ENCODE measurements at places on chromosomes 4 and X. TPM values are rescaled to one million over a fixed set of nuclear protein-coding genes. Genes with fewer than 3 reads are reported as not detected.

Gene ZNF157
- 0.15 TPM for total RNA-seq

Gene KCTD8
- not detected for total RNA-seq

Gene MAGEA11
- total RNA-seq: not detected

Gene GAGE12H
- not detected for total RNA-seq

Gene STATH
- not detected for total RNA-seq

Gene KDR
- 0.67 TPM for total RNA-seq

Gene CUL4B
- total RNA-seq: 41.5 TPM

Gene SASH3
- not detected for total RNA-seq

- peaks cover 6% of the 10 kb centered on the region for H3K27me3 ChIP-seq
- no peaks in the 10 kb centered on the region for H3K36me3 ChIP-seq
- no peak overlapping the region for H3K4me3 ChIP-seq
- H3K27ac ChIP-seq: no peak overlapping the region
These were observed 255.1 kb downstream of the NPFFR2 start for GRCh38 chr4:72286910-72287309.

DNA sequence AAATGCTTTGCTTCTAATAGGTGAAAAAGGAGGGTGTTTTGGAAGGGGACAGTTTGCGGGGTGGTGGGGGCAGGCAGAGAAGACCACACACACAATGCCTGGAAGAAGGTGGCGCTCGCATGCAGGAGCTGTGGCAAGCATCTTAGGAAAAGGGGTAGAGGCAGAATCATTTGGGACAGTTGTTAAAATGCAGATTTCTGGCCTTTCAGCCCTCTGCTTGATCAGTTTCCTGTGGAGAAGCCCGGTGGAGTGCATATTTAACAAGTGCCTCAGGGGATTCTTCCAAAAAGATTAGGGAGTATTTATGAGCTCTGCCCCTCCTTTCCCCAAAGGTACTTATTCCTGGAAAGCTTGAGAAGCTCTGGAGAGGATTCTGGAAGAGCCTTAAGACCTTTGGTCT is 4.8 kb downstream of the NOCT start:
- peaks cover 69% of the 10 kb centered on the region for H3K4me1 ChIP-seq
- H3K27me3 ChIP-seq: no peaks in the 10 kb centered on the region
- H3K27ac ChIP-seq: peak overlapping the region; percentile 20
- H3K36me3 ChIP-seq: peaks cover 6% of the 10 kb centered on the region
- DNase-seq: no peak

DNA sequence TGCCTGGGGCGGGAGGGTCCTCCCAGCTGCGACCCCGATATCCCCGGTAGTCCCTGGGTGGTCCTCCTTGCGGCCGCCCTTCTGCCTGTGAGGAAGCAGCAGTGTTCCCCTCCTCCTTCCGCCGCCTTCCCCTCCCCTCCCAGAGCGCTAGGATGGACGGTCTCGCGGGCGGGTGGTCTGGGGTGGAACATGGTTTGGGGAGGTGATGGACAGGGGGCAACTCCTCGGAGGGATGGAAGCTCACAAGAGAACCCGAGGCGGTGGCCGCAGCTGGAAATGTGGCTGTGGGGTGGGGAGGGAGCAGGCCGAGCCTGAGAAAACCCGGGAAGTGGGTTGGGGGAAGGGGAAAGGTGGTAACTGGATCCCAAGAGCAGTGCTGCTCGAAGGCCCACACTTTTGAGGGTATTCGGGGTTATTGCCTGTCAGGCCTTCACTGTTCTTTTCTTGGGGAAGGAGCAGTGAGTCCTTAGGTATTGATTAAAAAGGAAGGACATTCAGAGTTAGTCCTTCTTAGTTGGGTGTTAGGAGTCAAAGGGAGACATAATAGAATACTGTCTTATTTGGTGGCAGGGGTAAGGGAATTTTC is 581 bp downstream of the UBE2K start:
- peak overlapping the region; percentile 98 for H3K27ac ChIP-seq
- H3K4me3 ChIP-seq: peak overlapping the region; percentile 100
- H3K36me3 ChIP-seq: no peaks in the 10 kb centered on the region
- no peak for DNase-seq
- peaks cover 38% of the 10 kb centered on the region for H3K4me1 ChIP-seq

GRCh38 chr4:86483773-86484172 is 110.3 kb upstream of the PTPN13 start:
- H3K4me3 ChIP-seq: no peak overlapping the region
- H3K27ac ChIP-seq: no peak overlapping the region
- no peak for DNase-seq
- no peaks in the 10 kb centered on the region for H3K36me3 ChIP-seq
- peaks cover 28% of the 10 kb centered on the region for H3K4me1 ChIP-seq
- no peaks in the 10 kb centered on the region for H3K27me3 ChIP-seq

GRCh38 chr4:40874331-40874730 is 124.6 kb downstream of the NSUN7 start:
- no peak for DNase-seq
- H3K4me1 ChIP-seq: peaks cover 22% of the 10 kb centered on the region
- no peak overlapping the region for H3K4me3 ChIP-seq

DNA sequence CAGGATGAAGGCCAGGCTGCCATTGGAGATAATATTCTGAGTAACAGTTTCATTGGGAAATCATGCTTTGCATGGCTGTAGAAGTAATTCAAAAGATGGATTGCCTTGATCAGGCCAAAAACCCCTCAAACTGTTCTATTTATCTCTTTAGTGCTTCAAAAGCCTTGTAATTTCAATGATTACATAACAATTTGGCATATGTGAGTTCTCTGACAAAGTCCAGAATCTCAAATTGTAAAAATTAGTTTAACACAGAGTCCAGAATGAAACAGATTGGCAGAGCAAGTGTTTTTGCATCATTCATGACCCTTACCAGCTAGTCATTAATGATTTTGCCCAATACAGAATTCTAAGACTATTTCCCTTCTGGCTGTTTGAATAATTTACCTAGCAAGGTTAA is 347.3 kb downstream of the SPRY1 start:
- no peak overlapping the region for H3K4me3 ChIP-seq
- no peaks in the 10 kb centered on the region for H3K27me3 ChIP-seq
- no peak overlapping the region for H3K27ac ChIP-seq
- no peak for DNase-seq
- H3K4me1 ChIP-seq: peaks cover 15% of the 10 kb centered on the region

- no peak overlapping the region for H3K27ac ChIP-seq
- H3K36me3 ChIP-seq: no peaks in the 10 kb centered on the region
- no peaks in the 10 kb centered on the region for H3K4me1 ChIP-seq
These were observed 15.0 kb upstream of the MTNR1A start for GRCh38 chr4:186570193-186570996.

GRCh38 chr4:153266988-153267387 is 62.7 kb downstream of the TRIM2 start:
- no peak overlapping the region for H3K27ac ChIP-seq
- H3K4me1 ChIP-seq: peaks cover 20% of the 10 kb centered on the region
- H3K27me3 ChIP-seq: no peaks in the 10 kb centered on the region
- no peak overlapping the region for H3K4me3 ChIP-seq
- DNase-seq: no peak

DNA sequence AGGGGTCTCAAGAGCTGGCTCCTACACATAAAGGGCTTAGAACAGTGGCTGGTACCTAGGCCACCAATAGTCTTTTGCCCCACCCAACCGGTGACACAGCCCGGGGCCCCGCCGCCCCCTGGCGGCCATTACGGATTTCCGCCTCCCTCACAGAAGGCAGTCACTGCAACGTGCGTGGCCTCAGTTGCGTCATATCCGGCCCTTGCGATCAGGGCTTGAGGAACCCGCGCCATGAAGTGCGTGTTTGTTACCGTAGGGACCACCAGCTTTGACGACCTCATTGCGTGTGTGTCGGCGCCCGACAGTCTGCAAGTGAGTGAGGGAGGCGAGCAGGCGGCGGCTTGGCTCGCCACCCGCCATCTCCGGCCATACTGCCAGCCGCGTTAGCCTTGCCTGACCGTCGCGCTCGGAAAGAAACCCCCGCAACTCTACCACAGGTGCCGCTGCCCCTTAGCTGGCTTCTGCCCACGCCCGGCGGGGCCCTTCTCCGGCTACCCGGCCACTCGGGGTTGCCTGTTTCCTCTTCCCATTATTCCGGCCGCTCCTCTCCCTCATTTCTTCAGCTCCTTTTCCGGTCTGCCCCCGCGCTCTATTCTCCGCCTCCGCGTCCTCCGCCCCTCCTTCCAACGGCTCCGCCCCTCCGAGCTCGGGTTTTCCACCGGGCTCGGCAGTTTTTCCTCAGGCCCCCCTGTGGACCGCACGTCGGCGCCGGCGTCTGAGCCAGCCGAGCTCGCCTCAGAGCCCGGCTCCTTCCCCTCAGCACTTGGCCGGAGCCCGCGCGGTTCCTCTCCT is at the start of gene ALG13:
ALG13 (plus strand) TSS at position 183 of the 792 bp plus-strand sequence; CDS start at position 232, 49 bp downstream.
- no peaks in the 10 kb centered on the region for H3K27me3 ChIP-seq
- peak within 1 kb of the TSS; percentile 90 for H3K4me3 ChIP-seq
- H3K36me3 ChIP-seq: peaks cover 16% of the 10 kb centered on the region
- peaks cover 28% of the 10 kb centered on the region for H3K4me1 ChIP-seq
- peak within 1 kb of the TSS; percentile 98 for H3K27ac ChIP-seq

GRCh38 chrX:93422693-93423092 is 250.7 kb downstream of the NAP1L3 start:
- no peak overlapping the region for H3K4me3 ChIP-seq
- H3K27me3 ChIP-seq: no peaks in the 10 kb centered on the region
- no peak overlapping the region for H3K27ac ChIP-seq
- no peak for DNase-seq
- H3K4me1 ChIP-seq: peaks cover 7% of the 10 kb centered on the region
- no peaks in the 10 kb centered on the region for H3K36me3 ChIP-seq

GRCh38 chrX:53262189-53262917 is 19.0 kb downstream of the IQSEC2 start:
- peaks cover 2% of the 10 kb centered on the region for H3K36me3 ChIP-seq
- H3K4me3 ChIP-seq: no peak overlapping the region
- DNase-seq: no peak
- H3K27me3 ChIP-seq: no peaks in the 10 kb centered on the region
- H3K27ac ChIP-seq: no peak overlapping the region

DNA sequence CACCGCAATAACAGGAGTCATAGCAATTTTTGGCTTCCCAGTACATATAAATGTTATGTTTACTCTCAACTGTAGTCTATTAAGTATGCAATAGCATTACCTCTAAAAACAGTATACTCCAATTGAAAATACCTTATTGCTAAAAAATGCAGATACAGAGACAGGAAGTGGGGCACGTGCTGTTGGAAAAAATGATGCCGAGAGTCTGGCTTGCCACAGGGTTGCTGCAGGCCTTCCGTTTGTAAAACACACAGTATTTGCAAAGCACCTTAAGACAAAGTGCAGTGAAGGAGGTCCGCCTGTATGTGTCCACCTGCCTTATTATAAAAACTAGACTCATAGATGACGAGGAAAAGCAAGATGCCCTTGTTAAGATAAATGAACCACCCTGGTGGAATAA is 23.5 kb downstream of the CD99 start:
- no peak for DNase-seq
- peaks cover 17% of the 10 kb centered on the region for H3K4me1 ChIP-seq
- peaks cover 28% of the 10 kb centered on the region for H3K36me3 ChIP-seq
- H3K27ac ChIP-seq: no peak overlapping the region

- no peak overlapping the region for H3K27ac ChIP-seq
- H3K27me3 ChIP-seq: no peaks in the 10 kb centered on the region
- H3K36me3 ChIP-seq: peaks cover 2% of the 10 kb centered on the region
- H3K4me1 ChIP-seq: peaks cover 20% of the 10 kb centered on the region
These were observed 42.3 kb downstream of the TBC1D14 start for GRCh38 chr4:6951880-6952381.

GRCh38 chr4:105193536-105193935 is 46.9 kb downstream of the TET2 start:
- no peaks in the 10 kb centered on the region for H3K27me3 ChIP-seq
- no peak for DNase-seq
- peaks cover 7% of the 10 kb centered on the region for H3K36me3 ChIP-seq
- H3K27ac ChIP-seq: no peak overlapping the region
- peaks cover 77% of the 10 kb centered on the region for H3K4me1 ChIP-seq

DNA sequence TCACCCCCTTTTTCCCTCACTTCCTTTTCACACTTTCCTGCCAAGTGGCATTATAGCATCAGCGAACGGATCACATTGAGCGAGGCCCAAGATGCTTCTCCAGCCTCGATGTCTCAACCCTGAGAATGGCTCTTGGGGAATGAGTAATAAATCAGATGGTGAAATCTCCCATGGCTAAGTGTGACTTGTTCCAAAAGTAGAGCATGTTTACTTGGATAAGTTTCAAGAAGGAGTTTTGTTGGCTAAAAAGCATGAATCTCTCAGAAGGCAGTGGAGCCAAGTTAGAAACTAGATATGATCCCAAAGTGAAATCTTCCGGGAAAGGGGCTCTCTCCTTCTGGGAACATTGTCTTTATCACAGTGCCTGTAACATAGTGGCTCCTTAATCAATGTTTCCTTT is 316.3 kb downstream of the CAMK2D start:
- DNase-seq: no peak
- peaks cover 4% of the 10 kb centered on the region for H3K36me3 ChIP-seq
- no peaks in the 10 kb centered on the region for H3K27me3 ChIP-seq
- H3K27ac ChIP-seq: peak overlapping the region; percentile 92
- peaks cover 38% of the 10 kb centered on the region for H3K4me1 ChIP-seq

DNA sequence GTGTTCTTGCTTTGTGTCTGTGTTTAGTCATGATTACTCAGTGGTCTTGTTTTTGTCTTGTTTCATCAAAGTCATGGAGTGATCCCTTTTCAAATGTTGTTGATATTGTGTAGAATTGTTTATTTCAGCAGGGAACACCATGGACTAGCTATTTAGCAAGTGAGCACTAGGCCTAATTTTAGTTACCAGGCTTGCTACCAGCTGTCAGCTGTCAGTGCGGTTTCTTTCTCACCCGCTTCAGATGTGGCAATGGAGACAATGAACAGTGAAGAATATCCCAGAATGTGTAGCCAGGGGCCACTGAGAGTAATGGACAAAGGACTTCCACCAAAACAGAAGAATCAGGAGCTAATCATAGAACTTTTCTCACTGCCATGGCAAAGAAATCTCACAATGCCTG is 432.8 kb upstream of the FMR1 start:
- H3K4me1 ChIP-seq: no peaks in the 10 kb centered on the region
- no peak overlapping the region for H3K4me3 ChIP-seq
- no peaks in the 10 kb centered on the region for H3K36me3 ChIP-seq
- H3K27me3 ChIP-seq: no peaks in the 10 kb centered on the region
- no peak overlapping the region for H3K27ac ChIP-seq

DNA sequence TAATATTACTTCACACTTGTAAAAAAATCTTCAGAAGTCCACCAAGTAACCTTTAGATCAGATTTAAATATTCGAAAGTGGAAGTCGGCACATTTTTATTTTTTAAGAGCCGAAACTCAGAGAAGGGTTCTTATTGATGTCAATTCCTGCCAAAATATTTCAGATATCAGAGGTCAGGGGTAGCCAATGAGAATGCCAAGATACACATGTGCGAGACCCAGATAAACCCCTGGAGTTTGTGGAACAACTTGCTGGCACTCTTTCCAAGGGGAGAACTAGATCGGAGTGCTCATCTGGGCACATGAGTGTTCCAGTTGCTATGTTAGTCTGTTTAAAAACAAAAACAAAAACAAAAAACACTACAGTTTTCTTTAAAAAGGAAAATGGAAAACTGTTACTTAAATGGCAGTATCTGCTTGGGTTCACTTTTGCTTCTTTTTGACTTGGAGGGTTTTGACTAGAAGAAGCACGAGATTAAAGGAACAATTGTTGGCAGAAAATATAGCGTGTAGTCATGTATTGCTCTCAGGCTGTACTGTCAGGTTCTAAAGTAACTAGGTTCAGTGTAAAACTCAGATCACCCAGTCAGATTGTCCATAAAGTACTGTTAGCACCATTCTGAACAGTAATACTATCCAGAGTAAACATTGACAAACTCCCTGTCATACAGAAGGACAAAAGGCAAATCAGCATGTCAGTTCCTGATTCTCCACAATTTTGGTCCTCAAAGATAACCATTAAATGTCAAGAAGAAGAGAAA is 188.0 kb upstream of the PACRGL start:
- no peaks in the 10 kb centered on the region for H3K27me3 ChIP-seq
- no peak overlapping the region for H3K4me3 ChIP-seq
- no peak overlapping the region for H3K27ac ChIP-seq
- no peak for DNase-seq
- H3K36me3 ChIP-seq: peaks cover 1% of the 10 kb centered on the region
- H3K4me1 ChIP-seq: peaks cover 5% of the 10 kb centered on the region

All from chondrocyte (in vitro differentiated cells).